Fibroblast of gingiva (primary cell): ENCODE measurements at places on chromosomes 2 and 18.

DNA sequence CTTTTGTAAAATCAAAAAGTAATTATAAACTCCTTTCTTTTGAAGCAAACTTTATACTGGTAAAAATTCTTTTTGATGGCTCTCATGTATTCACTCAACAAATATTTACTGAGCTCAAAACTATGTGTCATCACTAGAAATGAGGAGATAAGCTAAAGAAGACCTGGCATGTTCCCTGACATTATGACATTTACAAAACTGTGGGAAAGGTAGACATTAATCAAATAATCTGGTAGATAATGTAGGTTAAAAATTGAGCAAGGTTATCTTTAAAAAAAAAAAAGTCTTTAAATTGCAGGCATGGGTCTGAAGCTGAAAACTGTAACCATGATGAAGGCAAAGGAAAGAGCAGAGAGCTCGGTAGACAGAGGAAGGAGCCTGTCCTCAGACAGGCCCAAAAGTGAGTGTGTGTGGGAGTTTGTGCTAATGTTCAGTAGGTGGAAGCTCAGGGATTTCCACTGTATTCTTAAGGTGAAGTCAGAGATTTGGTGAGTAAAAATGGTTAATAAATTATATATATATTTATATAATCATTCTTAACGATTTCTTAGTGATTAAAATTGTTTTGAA, 612.9 kb downstream of the LRP1B start:
- DNase-seq: no peak

DNA sequence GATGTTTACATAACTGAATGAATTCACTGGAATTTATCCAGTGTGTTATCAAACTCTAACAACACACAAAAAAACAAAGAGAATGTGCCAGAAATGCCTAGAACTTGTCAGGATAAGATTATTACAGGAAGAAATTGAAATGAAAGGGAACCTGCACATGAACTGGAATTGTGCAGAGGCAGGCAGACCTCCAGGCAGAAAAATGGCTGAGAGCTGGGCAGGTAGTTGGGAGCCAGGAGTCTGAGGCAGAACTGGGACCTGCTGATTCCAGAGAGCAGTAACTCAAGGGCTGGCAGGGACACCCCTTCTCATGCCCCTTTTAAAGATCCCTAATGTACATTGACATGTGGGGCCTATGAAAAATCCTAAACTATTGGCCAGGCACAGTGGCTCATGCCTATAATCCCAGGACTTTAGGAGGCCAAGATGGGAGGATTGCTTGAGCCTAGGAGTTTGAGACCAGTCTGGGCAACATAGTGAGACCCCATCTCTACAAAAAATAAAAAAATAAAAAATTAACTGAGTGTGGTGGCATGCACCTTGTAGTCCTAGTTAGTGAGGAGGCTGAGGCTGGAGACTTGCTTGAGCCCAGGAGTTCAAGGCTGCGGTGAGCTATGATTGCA, 674 bp upstream of the SP110 start:
- DNase-seq: no peak

- no peak for DNase-seq
These were observed 132.6 kb downstream of the C1D start for GRCh38 chr2:67930156-67930555.

- no peak for DNase-seq
These were observed 318.6 kb upstream of the NT5C1B start for GRCh38 chr2:18907937-18908336.

GRCh38 chr18:55327454-55327853, 260.5 kb downstream of the TCF4 start:
- no peak for DNase-seq

DNA sequence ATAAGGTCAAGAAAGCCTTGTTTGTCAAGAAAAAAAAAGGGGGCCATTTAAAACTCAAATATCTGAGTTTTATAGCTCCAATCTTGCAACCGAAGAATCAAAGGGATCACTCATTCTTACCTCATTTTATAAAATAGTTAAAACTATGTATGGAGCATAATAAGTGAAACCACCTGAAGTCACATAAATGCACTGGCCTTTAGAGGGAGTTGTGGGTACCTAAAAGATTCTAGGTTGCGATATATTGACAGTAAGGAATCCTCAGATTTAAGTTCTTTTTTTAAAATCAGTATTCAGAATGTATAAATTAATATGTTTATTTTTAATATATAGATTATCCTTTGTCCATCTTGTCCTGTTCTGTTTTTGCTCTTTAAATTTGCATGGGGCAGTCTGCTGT, 3.4 kb downstream of the ARHGAP28 start:
- DNase-seq: no peak

- no peak for DNase-seq
These were observed 129.2 kb downstream of the KLHL29 start for GRCh38 chr2:23513872-23514793.

DNA sequence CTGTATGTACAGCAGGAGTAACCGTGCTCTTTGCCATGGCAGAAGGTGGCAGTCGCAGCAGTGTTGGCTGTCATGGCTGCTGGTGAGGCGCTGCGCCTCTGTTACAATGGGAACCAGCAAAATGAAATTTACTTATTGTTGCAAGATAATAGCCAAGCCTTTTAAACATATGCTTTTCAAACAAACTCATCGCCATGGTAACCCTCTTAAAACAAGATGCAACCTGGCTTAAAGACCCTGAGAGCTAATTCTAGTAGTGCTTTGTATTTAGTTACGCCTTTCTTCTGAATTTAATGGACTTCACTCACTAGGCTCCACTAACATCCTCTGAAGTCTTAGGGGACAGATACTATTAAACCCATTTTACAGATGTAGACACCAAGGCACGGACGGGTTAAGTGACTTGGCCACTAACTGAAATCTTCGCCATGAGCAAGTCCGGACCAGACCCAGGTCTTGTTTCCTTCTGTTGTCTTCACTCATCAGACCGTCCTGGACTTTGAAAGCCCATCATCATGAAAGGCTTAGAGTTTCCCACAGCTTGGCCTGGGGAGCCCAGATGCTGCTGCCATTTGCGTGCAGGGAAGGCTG, 111.6 kb upstream of the ODC1 start:
- no peak for DNase-seq

- DNase-seq: no peak
These were observed 166.4 kb downstream of the AKAIN1 start for GRCh38 chr18:5030636-5031035.

- DNase-seq: no peak
These were observed 4.4 kb downstream of the LIMS2 start for GRCh38 chr2:127670957-127671290.

DNA sequence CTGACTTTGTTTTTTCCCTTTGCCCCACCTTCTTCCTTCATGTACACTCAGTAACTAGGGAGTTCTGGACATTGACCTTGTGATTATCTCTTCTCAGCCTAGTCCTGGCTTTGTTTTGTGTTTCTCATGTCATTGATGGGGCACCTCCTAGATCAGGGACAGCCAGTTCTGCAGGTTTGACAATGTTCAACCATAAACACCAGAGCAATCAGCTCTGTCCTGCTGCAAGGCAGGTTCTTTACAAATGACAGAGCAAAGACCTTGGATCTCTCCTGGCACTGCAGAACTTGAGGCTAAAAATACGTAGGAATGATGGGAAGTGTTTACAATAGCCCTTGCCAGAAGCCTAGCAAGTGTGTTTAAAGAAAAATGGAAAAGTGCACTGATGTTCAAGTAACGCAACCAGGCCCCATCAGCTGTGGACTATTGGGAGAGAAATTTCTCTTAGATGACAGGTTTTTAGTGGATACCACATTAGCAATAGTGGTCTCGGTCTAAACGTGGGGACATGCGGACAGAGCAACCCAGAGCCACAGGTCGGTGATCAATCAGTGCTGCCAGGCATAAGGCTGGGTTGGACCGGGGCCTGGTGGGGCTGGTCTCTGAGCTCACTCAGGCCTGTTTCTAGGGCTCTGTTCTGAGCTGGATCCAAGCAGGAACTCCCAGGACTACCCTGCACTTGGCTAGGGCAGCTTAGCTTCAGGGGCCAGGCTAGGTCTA, 76.8 kb downstream of the SOWAHC start:
- no peak for DNase-seq

DNA sequence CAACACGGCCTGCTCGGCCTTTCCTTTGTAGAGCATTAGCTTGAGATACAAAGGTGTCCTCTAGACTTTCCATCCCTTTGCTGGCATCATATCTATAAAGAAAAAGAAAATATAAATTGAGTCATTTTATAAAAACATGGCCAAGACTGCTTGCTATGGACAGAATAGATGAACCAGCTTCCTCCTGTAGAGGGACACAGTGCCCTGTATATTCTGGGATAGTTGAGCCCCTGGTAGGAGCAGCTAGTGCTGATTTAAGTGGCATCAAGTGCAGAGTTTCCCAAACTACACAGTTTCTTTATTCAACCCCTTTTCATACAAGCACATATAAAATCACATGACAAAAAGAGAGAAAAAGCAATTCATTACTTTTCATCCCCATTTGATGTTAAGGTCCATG, 47.9 kb downstream of the GEMIN6 start:
- DNase-seq: no peak

DNA sequence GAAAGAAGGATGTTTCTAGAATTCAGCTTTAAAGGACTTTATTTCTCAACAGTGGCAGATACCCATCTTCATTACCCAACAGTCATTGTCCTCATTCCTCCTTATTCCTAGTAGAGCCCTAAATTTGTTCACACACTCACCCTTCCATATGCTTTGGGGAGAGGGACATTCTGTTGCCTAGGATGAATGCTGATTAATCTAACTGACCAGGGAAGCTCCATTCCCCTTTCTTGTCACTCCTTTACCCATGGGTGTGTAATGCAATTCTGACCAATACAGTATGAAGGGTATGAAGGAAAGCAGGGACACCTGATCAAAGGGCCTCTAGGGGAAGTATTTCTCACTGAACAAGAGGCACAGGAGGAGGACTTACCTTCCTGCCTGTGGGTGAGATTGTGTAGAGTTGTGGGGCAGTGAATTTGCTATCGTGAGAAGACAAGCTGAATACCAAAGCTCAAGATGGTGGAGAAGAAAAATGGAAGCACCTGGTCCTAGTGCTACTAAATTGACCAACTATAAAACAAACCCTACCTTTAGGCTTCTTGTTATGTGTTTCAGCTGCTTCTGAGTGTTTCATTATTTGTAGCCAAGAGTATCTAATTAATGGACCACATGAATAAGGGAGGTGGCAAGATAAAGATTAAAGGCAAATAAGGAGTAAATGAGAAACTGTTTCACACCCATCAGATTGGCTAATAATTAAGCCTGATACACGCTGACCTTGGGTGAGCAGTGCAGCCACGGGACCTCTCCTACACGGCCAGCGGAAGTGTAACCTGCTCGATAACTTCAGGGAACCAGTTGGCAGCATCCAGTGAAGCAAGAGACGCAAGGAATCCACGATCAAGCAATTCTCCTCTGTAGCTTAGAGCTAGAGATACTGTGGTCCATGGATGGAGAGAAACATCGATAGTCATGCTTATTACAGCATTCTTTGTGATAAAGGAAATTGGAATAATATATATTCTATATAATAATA, 202.3 kb downstream of the MYCN start:
- no peak for DNase-seq

- DNase-seq: no peak
These were observed 38.8 kb downstream of the CENPO start for GRCh38 chr2:24832073-24832461.

DNA sequence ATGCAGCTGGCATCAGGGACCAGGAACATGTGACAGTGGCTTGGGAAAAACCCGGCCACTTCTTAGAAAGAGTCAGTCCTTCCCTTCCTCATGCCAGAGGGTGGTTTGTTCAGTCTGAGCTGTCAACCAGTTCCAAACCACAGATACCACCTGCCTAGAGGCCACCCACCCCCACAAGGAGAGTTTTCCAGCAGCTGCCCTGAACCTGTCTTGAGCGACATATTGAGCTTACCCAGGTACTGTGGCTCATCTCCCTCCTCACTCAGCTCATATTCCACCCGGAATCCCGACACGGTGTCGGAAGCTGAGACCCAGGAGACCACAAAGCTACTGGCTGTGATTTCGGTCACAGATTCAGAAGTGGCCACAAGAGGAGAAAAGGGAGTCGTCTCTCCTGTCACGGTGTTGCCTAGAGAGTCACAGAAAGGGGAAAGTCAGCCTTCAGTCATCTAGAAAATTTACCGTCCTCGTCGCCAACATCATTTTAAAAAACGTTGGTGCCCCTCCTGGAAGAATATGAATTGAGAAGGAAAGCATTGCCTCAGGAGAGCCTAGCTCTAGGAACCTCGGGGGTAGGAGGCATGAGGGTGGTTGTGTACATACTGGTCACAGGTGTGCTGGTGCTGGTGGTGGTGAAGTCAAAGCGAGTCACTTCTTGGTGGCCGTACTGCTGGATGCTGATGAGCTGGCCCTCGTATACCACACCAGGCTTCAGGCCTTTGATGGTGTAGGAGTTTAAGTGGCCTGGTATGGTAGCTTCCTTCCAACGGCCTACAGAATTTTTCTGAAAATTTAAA, 26.3 kb downstream of the FN1 start:
- DNase-seq: no peak

- peak; percentile 83 for DNase-seq
These were observed 244.7 kb downstream of the HRH4 start for GRCh38 chr18:24704946-24705630.

DNA sequence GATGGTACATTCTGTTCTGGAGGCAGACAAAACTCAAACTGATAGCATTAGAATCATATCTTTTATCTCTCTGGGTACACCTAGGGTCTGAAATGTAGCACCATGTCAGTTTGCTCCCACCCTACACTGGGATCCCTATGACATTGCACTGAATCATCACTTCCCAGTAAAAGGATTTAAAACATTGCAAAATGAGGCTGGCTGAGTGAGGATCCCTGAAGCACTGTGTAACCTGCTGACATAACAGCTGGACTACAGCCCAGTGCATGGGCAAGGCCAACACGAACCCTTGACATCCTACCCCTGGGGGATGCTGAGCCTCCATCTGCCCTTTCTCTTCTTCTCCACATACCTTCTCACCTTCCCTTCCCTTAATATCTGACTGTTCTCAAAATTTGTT, 253.2 kb downstream of the TTC32 start:
- DNase-seq: peak; percentile 71

- DNase-seq: peak; percentile 37
These were observed 582 bp upstream of the RAB31 start for GRCh38 chr18:9707381-9708056.

GRCh38 chr2:16166327-16166981, 226.1 kb downstream of the MYCN start:
- DNase-seq: no peak

DNA sequence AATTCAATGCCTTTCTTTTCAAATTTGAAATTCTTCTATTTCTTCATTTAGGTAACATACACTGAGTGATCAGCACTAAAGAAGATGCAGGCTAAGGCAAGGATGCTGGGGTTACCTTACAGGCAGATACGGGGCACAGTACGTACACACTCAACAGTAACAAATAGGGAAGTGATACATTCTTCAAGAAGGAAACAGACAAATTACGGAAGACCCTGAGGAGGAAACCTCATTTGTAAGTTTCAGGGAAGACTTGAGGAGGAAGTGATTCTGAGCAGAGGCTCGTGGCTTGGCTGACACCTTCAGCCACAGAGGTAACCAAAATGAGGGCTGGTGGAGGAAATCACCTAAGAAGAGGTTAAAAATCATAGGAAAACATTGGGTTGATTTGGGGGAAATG, 1108.3 kb upstream of the KLHL29 start:
- DNase-seq: no peak

- DNase-seq: no peak
These were observed 250.3 kb upstream of the TCF4 start for GRCh38 chr18:55838319-55838718.
